ENCODE measurements at places on chromosomes 7 and 10.

DNA sequence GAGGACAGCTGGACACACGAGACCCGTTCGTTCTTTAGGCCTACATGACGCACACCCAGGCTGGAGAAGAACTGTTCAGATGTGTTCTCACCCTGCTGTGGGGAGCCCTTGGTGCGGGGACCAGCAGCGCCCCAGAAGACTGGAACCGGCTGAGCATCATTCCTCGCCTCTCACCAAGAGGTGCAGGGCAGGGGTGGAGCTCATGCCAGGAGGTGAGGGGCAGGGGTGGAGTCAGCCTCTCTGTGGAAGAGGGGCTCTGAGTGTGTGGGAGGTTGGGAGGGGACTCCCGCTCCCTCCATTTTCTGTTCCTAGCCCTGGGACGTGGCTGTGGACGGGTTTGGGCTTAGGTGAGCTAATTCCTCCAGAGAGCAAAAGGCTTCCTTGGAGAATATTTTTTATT is 66.0 kb upstream of the SHH start:
- DNase-seq, result no peak

- no peak for DNase-seq
These were observed 140.0 kb upstream of the PHYHIPL start for GRCh38 chr10:59036311-59037017.

DNA sequence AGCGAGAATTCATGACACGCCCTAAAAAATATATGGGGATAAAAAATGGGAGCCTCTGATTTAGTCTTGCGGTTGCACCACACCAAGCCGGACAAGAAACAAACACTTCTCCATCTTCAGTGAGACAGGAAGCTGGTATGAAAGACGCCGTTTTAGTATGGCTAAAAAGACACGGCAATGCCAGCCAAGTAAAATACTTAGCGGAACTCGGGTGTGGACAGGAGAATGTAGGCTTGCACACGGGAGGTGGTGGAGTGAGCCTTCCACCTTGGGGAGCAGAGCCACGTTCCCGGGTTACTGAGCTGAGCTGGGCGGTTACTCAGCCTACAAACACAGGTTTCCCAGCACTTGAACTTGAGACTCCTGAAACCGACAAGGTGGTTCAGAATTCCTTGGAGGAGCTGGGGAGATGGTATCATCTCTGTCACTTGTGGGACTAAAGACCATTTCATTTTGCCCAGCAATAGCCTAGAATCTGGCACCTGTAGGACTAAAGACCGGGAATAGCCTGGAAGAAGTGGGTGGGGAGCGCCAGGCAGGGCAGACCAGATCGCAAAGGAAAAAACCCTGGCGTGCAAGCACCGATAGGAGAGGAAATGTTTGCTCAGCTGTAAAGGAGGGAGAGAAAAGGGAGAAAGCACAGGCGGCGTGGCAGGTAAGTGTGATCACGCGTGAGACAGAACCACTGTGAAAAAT is 34.8 kb upstream of the SEPHS1 start:
- DNase-seq, result no peak

DNA sequence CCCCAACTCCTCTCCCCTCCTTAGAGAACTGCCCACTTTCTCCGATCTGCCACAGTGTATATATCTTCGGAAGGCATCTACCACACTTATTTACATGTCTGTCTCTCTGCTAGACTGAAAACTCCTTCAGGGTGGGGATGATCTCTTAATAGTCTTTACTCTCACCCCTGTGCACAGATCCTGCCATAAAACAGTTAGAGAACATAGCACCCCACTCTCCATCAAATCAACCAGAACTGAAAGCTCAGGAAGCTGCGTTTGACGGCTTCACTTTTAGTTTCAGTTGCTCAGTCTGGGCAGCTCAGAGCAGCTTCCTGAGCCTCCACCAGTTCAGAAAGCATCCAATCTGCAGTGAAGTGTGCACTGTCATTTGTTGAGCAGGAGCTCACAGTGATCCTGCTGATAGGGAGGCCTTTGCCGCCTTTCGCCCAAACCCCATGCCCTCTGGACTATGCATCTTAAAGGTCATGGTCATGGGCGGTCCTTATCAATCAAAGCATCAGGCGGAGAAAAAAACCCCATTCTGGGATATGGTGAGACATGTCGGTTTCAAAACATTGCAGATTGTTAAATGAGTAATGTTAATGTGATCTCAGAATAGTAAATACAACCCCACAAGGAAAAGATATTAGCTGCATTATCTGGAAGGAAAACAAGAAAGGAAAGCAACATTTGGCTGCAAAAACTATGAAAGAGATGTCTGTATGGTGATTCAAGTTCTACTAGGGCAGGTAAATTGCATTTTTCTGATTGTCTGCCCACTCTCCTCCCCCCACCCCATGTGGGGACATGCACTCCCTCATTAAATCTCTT is 167.1 kb upstream of the ADO start:
- no peak for DNase-seq

- no peak for DNase-seq
These were observed 19.4 kb downstream of the MKLN1 start for GRCh38 chr7:131346885-131347592.

DNA sequence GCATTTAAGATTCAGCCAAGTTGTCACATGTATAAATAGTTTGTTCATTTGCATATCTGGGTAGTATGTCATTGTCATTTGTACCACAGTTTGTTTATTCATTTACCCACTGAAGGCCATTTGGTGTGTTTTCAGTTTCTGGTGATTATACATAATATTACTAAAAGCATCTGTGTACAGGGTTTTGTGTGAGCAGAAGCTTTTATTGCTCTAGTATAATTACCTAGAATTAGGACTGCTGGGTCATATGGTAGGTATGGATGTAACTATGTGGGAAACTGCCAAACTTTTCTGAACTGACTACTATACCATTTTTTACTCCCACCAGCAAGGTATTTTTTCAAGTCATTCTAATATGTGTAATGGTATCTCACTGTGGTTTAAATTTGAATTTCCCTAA is 584.0 kb upstream of the GHITM start:
- no peak for DNase-seq

DNA sequence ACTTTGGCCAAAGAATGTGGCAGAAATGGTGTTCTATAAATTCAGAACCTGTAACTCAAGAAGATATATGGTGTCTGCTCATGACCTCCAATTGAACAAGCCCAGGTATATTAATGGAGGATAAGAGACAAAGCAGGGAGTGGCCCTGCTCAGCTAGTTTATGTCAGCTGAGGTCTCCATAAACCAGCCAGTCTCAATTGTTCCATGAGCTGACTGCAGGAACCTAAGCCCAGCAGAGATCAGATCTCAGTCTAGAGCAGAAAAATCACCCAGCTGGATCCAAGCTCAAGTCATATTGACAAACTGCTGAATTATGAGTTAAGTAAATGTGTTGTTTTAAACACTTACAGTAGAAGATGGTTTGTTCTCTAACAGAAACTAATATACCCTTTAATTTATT is 105.5 kb upstream of the SGCE start:
- DNase-seq, result no peak

- peak; percentile 71 for DNase-seq
These were observed 1.2 kb downstream of the CALY start for GRCh38 chr10:133335246-133336117.

GRCh38 chr7:149310113-149310836 is 48.3 kb downstream of the ZNF783 start:
- no peak for DNase-seq

- no peak for DNase-seq
These were observed 246.7 kb upstream of the TPK1 start for GRCh38 chr7:145082366-145083161.

- no peak for DNase-seq
These were observed 97.6 kb downstream of the SEM1 start for GRCh38 chr7:96612034-96612433.

DNA sequence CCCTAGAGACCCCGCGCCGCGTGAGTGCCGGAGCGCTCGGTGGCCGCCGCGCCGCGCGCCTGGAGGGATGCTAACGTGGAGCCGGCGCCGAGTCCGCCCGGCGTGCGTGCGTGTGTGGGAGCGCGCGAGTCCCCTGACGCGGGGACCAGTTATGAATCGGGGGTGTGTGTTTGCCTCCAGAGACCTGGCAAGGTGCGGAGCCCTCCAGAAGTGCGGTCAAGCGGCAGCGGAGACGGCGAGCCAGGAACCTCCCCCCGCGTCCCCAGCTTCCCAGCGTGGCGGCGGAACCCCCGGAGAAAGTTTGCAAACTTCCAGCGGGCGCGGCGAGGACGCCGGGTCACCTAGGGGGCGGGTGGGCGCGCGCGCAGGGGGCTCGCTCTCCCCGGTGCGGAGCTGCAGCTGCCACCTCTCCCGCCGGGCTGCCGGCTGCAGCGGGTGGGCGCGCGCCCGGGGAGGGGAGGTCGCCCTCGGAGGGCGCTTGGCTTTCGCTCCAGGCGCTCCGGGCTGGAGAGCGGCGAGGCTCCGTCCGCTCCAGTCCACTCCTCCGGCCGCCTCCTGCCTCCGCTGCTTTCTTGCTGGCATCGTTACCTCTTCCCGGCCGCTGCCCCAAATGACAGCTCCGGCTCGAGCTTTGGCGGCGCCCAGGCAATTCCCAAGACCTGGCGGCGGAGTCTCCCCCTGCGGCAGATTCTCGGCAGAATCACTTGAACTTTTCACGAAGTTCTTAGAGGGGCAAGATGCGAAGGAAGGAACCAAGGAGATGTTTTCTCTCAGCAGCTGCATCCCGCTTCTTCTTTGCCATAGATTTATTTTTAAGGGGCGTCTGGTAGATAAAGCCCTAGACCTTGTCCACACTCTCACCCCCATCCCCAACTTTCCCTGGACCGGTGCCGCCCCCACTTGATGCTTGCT is 2.3 kb upstream of the CREB5 start:
- no peak for DNase-seq

DNA sequence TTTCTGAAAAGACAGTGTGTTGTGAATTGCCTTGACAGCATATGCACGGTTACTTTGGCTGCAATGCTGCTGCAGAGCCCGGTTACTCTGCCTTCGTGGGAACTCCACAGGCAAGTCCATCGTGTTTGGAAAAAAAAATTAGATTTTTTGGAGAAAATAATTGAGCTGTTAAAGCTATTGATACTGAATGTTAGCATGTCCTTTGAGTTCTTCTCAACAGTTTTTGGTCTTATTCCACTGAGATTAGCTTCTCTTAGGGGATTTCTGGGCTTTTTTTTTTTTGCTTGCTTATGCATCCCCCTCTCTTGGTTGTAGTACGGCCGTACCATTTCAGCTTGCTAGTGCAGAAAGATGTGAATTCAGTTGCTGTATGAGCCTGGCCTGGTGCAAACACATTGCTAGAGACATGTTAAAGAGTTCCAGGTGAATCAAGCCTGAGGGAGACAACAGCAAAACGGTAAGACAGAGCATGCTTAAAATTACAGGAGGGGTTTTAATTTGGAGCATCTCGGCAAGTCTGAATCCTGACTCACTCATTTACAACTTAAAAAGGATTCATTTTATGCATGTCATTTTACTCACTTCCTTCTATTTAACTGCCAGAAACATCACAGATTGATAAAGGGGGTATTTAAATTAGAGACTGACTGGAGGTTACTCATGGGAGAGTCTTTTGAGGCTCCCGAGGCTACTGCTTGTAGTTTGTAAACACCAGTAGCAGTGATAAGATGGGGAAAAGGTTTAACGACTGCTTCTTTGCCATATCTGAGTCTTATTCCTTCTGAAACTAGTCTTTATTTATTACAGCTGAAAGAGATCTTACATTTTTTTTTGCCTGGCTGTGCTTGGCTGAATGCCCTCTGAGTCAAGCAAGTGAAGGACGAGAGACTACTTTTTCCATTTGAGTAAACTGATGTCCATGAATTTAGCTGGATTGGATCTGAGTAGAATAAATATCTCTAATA is 113.7 kb downstream of the CDK14 start:
- DNase-seq, result no peak

DNA sequence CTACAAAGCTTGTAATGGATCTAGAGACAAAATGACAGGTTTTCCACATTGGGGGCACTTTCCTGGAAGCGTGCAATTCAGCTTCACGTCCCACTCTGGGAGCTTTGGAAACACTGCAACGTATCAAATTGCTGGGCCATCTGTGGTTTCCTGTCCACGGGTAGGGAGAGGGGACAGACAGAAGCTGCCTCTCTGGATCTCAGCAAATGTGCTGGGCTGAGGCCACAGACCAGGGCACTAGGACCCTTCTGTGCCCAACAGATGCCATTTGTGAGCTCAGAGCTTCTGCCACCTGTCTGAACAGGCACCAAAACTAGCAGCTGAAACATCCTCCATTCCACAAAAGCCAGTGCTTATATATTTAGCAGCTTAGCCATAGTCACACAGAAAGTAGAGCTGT is 40.9 kb upstream of the FRMD4A start:
- DNase-seq, result no peak

GRCh38 chr7:94697035-94697974 is 41.4 kb upstream of the SGCE start:
- no peak for DNase-seq

DNA sequence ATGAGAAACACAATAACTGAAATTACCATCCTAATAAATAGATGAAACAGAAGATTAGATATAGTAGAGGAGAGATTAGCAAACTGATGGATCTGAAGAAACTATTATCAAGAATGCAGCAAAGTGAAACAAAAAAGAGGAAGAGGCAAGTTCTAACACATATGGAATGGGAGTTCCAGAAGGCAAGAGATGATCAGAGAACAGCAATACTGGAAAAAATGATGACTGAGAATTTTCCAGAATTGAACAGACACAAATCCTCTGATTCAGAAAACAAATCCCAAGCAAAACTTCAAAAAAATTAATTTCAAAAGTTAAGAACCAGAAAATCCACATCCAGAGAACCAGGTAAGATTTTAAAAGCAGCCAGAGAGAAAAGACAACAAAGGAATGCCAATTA is 20.2 kb upstream of the CYREN start:
- no peak for DNase-seq

DNA sequence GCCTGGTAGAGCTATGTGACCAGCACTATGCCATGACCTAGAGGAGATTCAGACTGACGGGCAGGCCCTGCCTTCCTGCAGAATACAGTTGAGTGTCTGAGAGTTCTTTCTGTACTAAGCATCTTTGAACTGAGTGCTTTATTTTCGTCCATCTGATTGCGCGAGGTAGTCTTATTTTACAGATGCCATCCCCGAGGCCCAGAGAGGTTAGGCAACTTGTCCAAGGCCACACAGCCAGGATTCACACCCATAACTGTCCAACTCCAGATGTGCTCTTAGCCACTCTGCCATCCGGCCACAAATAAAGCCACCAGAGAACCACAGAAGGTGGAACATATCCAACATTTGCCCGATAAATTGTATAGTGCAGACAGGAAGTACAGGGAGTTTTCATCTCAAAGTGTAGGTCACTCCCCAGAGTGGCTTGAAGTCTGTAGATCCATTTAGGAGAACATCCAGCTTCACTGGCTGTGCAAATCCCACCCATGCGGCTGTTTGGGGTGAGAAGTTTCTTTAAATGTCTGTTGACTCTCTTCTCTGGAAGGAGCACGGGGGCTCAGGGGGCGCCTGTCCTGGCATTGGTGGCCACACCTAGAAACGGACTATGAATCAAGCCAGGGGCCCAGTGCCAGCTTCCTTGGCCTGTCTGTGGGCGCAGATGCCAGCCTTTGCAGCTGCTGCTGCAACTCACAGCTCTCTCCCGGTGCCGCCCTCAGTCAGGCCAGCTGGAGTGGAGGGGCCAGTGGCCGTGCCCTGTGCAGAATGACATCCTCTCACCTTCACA is 11.1 kb downstream of the CHST3 start:
- DNase-seq, result no peak

Data from activated CD8-positive, alpha-beta memory T cell treated with anti-CD3 and anti-CD28 coated beads for 1 hour (primary cell).